ENCODE measurements at places on chromosomes 4 and X.

GRCh38 chr4:17497890-17498523 lies 13.9 kb downstream of the QDPR start:
- no peak for DNase-seq

- no peak for DNase-seq
Measured at GRCh38 chr4:177391287-177391686, 51.0 kb downstream of the AGA start.

DNA sequence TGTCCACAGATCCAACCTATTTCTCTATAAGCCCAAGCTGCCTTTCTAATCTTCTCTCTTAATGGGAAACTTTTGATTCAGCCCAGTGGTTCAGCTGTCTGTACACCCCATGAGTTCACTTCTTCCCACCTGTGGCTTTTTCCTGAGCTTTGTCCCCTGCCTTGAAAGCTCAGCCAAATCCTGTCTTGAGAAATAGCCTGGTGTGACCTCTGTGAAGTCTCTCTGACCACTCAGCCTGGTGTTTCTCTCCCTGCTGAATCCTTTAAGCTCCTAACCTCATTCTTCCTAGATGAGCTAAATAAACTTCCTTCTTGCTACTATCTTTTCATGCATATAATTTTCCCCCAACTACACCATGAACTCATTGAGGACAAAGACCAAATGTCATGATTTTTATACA lies 15.2 kb upstream of the HERC5 start:
- DNase-seq: no peak

- DNase-seq: no peak
Measured at GRCh38 chr4:166816890-166817289, 417.4 kb downstream of the SPOCK3 start.

DNA sequence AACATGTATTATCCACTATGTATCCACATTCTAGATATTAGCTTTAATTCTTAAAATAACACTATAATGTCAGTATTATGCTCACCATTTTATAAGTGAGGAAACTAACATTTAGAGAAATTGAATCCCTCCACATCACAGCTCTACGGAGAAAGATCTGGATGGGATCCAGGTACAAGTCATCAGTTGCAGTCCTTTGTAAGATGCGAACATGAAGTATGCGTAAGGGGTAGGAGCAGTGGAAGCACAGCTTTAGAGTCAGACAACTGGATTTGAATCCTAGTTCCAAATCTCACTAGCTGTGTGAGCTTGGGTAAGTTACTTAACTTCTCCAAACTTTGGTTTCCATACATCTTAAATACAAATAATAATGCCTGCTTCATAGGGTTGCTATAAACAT lies 162.5 kb downstream of the ATP10D start:
- DNase-seq: no peak

DNA sequence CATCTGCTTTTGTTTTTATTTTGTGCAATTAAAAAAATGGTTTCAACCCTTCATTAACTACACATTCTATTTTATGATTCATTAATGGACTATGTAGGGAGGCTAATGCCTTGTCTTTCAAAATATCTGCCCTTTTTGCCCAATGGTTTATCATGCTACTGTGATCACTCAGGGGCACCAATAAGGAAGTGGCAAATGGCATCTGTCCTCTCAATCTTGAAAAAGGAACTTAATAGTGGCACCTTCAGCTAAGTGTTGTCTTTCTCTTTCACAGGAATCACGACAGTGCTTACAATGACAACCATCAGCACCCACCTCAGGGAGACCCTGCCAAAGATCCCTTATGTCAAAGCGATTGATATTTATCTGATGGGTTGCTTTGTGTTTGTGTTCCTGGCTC lies 57.1 kb downstream of the COMMD8 start:
- no peak for DNase-seq

GRCh38 chr4:41751449-41752061 lies 3.0 kb upstream of the PHOX2B start:
- no peak for DNase-seq

- no peak for DNase-seq
Measured at GRCh38 chrX:150475461-150475860, 93.0 kb upstream of the MTM1 start.

GRCh38 chrX:84188320-84188834 lies 378 bp upstream of the RPS6KA6 start:
- no peak for DNase-seq

DNA sequence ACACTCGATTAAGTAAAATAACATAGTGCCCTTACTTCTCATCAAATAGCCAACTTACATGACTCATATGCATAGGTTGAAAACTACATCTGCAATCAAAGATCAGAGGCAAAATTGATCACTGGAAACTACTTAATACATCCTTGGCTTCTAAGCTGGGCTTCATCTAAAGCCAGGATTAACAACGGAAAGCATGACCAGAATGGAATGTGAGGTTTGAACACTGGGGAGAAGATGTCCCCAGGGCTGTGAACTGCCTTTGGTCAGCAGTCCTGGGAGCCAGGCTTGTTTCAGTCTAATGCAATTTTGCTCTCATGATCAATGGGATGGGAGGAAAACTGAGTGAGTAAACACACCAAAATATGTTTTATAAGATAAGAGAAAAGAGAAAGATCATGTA lies 192.5 kb upstream of the TTC29 start:
- DNase-seq: no peak

GRCh38 chr4:116880625-116881024 lies 204.8 kb downstream of the TRAM1L1 start:
- no peak for DNase-seq

- DNase-seq: no peak
Measured at GRCh38 chrX:69162361-69162865, 2.8 kb downstream of the PJA1 start.

DNA sequence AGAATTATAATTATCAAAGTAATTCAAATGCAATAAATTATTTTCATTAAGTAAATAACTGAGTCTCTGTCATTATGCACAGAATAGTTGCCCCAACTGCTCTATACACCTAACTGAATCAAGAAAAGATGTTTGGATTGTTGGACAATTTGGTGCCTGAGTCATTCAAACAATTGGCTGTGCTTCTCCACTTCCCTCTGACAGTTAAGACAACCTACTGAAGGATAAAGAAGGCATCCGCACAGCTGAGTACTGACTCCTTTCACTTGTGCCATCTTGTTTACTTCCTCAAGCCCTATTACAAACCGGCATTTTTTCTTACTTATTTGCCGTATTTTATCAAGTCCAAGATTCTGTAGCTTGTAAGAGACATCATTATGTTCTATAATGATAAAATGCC lies 110.6 kb upstream of the C1QTNF7 start:
- DNase-seq: no peak

- no peak for DNase-seq
Measured at GRCh38 chr4:45409536-45409935, 683.2 kb upstream of the GNPDA2 start.

- no peak for DNase-seq
Measured at GRCh38 chr4:14853176-14853943, 148.9 kb upstream of the CPEB2 start.

DNA sequence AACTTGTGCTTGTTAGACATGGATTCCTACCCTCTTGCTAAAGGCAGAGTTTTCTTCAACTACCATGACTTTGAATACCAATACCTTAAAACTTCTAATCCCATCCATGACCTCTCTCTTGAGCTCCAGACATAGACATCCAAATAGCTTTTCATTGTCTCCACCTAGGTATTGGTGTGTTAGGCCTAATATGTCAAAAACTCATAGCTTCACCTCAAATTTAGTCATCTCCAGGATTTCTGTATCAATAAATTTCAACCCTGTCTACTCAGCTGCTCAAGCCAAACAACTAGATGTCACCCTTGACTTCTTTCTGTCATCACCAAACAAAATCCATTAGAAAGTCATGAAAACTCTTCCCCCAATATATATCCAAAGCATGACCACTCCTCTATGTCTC lies 617.7 kb upstream of the GRIA3 start:
- no peak for DNase-seq

DNA sequence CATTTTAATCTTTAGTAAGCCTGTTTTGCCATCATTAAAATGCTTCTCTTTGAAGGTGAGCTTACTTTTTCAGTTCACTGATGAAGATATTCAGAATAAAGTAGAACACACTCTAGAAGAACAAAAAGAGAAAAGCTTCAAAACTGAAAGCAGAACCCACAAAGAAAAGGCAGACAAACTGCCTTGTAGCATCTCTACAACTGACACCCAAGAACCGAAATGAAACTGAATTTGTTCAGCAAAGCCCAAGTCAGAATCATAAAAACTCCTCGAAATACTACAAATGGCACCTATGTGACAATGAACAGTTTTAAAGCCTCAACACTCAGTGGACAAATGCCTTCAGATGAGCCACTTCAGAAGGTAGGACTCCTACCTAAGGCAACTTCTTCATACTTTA lies 83.6 kb downstream of the MAML3 start:
- DNase-seq: no peak
